ENCODE measurements at places on chromosomes 6 and 20.

DNA sequence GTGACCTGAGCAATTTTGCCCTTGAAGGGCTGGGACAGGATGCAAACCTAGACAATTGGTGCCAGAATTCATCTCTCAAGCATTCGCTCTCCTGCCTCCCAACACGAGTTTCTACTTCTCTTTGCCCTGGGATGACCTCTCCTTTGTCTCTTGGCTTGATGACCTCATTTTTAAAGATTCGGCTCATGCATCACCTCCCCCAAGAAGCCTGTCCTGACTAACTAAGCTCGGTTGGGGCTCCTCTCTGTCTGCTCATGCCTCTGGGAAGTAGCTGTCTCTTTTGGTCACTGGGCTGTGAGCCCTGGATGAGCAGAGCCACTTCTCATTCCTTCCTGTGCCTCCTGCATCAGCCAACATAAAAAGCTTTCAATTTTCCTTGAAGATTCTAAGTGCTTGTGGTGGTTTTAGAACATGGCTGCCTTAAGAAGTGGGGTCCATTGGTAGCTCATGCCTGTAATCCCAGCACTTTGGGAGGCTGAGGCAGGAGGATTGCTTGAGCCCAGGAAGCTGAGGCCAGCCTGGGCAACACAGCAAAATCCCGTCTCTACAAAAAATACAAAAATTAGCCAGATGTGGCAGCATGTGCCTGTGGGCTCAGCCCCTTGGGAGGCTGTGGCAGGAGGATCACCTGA lies 11.1 kb upstream of the TCF15 start:
- no peak for DNase-seq

GRCh38 chr6:29451471-29452193 lies 5.2 kb downstream of the OR11A1 start:
- no peak for DNase-seq

GRCh38 chr20:14488756-14489479 lies 151.5 kb upstream of the FLRT3 start:
- no peak for DNase-seq

GRCh38 chr20:17538517-17539170 lies 7.5 kb upstream of the BFSP1 start:
- peak; percentile 28 for DNase-seq

GRCh38 chr6:5412017-5412416 lies 150.7 kb downstream of the FARS2 start:
- DNase-seq, result no peak

GRCh38 chr20:17281478-17281877 lies 54.6 kb downstream of the PCSK2 start:
- DNase-seq, result peak; percentile 28

DNA sequence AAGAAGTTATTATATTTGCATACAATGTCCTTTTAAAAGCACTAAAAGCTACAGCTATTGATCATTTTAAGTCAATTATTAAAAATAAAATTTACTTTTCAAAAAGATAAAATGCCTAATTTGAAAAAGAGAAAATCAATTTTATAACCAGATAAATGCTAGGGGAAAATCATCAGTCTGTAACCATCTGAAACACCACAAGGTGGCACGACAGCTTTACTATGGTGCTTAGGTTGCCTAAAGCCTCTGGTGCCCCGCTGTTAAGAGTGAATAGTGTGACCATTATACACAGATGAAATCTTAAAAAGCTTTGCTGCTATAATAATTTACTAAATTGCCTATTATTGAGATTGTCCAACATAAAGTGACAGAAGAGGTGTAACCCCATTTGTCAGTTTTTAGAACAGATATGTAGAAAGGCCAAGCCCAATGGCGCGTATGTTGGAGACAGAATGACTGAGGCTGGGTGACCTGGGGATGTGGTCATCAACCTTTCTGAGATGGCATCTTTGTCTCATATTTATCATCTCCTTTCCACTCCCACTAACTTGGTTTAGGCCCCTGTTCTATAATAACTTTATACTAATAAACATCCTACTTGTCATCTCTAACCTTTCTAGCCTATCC lies 100.8 kb downstream of the MOXD1 start:
- DNase-seq, result peak; percentile 35

- DNase-seq, result no peak
Observed at GRCh38 chr20:51227744-51228143, 204.8 kb upstream of the KCNG1 start.

- DNase-seq, result no peak
Observed at GRCh38 chr20:23246717-23247664, 103.6 kb upstream of the NXT1 start.

- DNase-seq, result no peak
Observed at GRCh38 chr20:61042506-61043385, 209.3 kb upstream of the CDH4 start.

- DNase-seq, result no peak
Observed at GRCh38 chr6:163195721-163196691, 218.5 kb upstream of the QKI start.

- DNase-seq, result peak; percentile 93
Observed at GRCh38 chr20:62971950-62972844, 19.7 kb downstream of the SLC17A9 start.

GRCh38 chr20:42051921-42052320 lies 433.7 kb upstream of the CHD6 start:
- no peak for DNase-seq

DNA sequence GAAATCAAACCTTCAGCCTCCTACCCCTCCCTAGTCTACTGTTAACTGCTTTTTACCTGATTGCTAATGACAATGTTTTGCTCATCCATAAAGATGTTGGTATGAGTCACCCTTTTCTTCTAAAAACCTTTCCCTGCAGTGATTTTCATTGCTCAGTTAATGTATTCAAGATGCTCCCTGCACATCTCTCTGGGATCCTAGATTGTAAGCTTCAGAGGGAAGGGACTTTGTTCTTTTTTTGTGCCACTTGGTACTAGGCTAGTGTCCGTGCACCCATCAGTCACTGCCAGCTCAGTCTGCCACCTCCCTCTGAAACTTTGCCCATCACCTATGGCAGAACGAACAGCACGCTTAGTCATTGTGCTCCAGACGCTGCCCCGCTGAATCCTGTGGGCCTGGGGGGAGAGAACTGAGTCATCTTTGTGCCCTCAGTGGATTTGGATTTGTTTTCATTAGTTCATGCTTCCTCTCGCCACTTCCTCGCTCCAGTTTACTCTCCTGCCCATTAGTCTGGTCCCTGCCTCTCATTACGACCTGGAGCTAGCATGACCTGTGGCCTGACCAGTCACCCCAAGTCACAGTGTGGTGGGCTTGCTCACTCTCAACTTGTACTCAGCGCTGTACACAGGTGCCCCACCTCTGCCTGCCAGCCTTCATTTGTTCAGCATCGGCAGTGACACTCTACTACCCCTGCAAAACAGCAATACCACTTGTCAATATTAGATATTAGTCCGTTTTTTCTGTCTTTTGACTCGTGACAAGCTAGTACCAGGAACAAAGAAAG lies 78.0 kb upstream of the TMEM181 start:
- no peak for DNase-seq

- no peak for DNase-seq
Observed at GRCh38 chr20:48828734-48829460, 1.1 kb upstream of the PREX1 start.

- DNase-seq, result no peak
Observed at GRCh38 chr6:116074732-116075390, 14.2 kb upstream of the FRK start.

DNA sequence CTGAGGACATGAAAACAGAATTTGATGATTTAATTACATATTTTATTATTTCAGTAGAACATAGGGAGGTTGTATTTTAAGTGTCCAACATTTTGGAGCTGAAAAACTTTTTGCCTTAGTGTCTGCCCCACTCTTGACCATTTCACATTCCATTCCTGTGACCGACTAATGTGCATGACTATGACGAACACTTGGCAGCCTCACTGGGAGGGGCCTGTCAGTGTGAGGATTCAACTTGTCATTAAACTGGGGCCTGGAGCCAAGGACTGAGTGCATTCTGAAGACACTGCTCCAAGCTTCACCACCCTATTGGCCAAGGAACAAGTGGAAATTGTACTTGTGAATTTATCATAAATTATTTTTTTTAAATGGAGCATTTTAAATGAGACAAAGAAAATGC lies 661.3 kb downstream of the BCKDHB start:
- no peak for DNase-seq

- no peak for DNase-seq
Observed at GRCh38 chr6:48111143-48111506, at the start of gene PTCHD4. TSS of gene PTCHD4 (minus strand) at chr6:48111197. CDS start at chr6:48068957, 42,240 bp downstream.

GRCh38 chr6:46310196-46310595 lies 139.4 kb upstream of the ENPP5 start:
- no peak for DNase-seq

GRCh38 chr6:100173211-100173610 lies 179.2 kb upstream of the MCHR2 start:
- DNase-seq, result no peak

DNA sequence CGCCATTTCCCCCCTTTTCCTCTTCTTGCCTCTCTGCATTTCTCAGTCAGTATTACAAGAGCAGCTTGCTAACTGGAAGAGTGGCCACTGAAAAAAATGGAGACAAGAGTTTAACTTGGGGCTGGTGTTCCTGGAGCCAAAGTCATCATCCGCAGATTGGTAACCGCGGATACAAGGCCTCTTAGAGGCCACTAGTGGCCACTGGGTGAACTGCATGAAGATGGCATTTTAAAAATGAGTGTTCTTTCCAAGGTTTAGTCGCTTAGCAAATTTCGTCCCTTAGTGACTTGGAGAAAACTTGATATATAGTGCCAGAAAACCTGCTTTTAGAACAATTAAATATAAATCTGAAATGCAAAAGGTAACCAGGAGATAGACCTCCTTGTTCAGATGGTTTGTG lies 4.8 kb downstream of the F13A1 start:
- peak; percentile 54 for DNase-seq

DNA sequence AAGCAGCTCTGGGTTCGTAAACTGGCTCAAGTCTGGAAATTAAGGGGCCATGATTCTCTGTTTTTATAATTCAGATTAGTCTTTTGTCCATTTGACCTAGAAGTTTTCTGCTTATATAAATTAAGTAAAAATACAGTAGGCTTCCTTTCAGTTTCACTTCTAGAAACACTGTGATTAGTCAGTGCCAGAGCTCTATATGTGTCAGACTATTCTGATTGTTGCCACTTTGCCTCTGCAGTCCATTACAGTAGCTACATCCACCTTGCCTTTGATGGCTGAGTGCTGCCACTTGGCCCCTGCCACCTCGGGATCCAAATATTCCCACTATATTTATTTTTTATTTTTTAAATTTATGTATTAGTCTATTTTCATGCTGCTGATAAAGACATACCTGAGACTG lies 7.9 kb downstream of the ZC2HC1B start:
- no peak for DNase-seq

- no peak for DNase-seq
Observed at GRCh38 chr6:77403424-77403823, 59.9 kb downstream of the HTR1B start.

DNA sequence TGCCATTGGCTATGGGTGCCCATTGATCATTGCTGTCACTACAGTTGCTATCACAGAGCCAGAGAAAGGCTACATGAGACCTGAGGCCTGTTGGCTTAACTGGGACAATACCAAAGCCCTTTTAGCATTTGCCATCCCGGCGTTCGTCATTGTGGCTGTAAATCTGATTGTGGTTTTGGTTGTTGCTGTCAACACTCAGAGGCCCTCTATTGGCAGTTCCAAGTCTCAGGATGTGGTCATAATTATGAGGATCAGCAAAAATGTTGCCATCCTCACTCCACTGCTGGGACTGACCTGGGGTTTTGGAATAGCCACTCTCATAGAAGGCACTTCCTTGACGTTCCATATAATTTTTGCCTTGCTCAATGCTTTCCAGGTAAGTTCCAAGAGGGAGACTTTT lies 16.4 kb downstream of the ADGRF4 start:
- DNase-seq, result peak; percentile 13

GRCh38 chr6:45426251-45426650 lies 48.5 kb upstream of the SUPT3H start:
- DNase-seq, result no peak

GRCh38 chr6:111813237-111813636 lies 60.0 kb downstream of the FYN start:
- DNase-seq, result no peak

- no peak for DNase-seq
Observed at GRCh38 chr20:58112017-58112781, 116.3 kb downstream of the ANKRD60 start.

DNA sequence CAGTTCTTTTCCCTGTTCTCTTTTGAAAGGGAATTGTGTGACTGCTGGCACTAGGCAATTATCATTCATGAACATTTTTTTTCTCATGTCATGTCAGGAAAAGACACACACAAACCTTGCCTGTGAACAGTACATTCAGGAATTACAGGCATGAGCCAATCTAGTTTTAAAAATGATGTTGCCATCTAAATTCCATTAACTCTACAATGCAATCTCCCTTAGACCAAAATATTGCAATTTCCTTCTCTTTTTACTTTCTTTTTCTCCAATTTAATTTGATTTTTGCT lies 127.5 kb upstream of the STMND1 start:
- DNase-seq, result no peak

DNA sequence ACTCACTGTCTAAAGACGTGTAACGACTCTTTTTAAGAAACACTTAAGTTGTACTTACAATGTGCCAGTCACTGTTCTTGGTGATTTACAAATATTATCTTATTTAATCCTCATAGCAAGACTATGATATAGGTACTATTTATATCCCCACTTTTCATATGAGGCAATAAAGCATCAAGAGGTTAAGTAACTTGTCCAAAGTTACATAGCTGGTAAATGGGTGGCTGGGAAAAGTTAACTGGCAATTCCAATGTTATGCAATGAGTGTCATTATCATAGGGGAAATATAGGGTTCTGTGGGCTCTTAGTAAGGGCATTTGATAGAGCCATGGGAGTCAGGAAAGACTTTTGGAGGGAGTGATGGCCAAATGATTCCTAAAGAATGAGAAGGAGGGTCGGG lies 21.4 kb upstream of the RIPOR2 start:
- no peak for DNase-seq

DNA sequence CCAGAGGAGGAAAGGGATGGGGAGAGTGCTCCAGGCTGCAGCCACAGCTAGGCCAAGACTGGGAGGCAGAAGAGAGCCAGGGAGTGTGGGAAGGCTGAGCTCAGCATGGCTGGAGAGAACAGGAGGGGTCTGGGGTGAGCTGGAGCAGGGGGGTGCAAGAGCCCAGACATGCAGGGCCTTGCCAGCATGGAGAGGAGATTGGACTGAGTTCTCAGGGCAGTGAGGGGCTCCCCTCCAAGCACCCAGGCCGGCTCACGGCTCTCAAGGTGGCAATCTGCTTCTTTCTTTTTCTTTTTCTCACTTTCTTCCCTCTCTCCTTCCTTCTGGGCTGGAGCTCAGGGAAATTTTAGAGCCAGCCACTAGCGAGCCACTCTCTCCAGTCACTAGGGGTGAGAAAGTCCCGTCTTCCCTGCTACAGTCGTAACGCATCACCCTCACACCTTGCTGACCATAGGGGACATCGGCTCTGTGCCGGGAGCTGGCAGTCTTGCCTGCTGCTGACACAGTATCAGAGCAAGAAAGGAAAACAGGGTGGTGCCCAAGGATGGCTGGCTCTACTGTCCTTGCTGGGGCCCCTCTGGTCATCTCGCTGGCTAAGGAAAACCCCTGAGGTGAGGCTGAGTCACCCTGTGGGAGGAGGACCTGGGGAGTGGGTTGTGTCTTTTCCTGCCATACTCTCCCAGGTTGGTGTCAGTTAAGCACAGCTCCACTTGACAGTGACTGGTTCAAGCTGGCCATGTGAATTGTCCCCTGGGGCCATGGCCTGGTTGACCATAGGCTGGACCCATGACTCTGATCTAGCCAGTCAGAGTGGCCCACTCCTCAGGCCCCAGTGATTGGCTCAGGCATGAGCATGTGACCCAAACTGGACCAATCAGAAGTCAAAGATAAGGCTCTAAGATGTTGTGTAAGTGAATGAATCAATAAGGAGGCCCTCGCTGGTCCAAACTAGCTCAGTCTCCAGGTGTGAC lies 135.1 kb upstream of the PMEPA1 start:
- DNase-seq, result no peak

GRCh38 chr6:54770328-54770727 lies 76.2 kb upstream of the FAM83B start:
- no peak for DNase-seq
